ENCODE measurements at places on chromosomes 6 and 20.

DNA sequence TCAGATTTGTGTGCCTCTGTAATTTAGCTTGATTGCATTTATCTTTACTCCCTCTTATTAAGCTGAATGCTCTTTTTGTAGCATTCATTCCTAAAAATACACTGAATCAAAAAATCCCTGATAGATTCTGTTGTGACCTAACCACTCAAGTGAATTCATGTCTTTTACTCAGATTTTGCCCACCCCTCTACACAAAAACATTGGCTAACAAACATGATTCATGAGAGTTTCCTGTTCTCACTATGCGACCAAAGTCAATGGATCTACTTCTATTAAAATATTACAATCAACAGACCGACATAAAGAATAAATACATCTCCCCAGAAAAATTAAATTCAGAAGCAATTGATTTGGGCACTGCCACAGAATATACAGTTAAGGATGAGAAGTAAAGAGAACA lies 99.5 kb upstream of the THEMIS start:
- no peak for DNase-seq

GRCh38 chr6:86595641-86596040 lies 341.7 kb upstream of the HTR1E start:
- DNase-seq, result no peak

DNA sequence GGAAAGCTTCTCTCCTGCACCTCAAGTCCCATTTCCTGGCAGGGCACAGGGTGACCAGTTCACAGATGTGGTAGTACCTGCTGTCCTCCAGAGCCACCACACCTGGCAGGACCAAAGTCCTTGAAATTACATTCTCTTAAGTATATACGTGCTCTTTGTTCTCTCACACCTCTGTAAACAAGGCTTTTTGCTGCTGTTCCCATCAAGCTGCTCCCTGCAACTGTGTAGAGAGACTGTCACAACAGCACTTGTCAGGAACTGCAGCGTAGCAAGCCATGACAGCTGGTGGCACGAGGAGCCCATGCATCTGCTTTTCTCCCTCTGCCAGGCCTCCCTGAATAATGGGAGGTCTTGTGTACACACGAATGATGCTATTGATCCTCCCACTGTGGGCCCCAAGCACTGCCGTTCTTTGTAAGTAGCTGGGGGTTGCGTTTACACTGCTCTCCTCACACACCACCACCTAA lies 431.8 kb downstream of the CD83 start:
- no peak for DNase-seq

GRCh38 chr6:149660028-149660427 lies 11.5 kb upstream of the KATNA1 start:
- DNase-seq, result no peak

DNA sequence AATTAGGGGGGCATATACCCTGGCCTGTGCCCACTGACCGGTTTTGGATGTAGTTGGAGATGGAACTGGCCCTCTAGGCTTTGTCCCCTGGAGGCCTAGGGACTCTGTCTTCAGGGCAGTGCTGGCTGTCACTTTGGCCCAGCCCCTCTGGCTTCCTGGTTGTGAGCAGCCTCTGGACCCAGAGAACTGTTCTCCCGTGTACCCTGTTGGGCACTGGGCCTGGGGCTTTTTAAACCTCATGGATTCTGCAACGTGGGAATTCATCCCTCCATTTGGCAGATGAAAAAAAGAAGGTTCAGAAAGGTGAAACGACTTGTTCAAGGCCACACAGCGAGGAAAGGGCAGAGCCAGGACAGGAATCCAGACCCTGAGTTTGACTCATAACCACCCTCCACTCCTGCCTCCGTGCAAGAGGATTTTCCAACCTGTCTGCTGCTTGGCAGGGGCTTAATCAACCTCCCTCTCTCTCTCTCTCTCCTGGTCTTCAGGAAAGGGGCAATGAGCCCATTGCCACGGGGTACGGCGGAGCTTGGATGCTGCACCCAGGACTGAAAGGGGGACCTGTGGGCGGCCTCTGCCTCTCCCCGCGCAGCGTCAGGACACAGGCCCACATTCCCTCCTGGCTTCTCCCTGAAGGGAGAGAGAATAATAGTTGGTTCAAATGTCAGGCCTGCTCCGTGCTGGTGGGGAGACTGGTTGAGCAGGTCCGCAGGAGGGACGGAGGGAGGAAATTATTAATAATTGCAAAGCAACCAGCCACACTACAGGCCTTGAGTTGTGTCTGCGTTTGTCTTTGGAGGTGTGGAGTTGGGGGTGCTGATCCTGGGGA lies 56.0 kb downstream of the CEBPB start:
- DNase-seq, result no peak

GRCh38 chr6:157614026-157614568 lies 208.9 kb upstream of the SNX9 start:
- no peak for DNase-seq

All from stimulated activated CD8-positive, alpha-beta memory T cell treated with anti-CD3 and anti-CD28 coated beads, Interleukin-4, amount 100 ng/mL, for 4 hours (primary cell).